Diencephalon (tissue), 1 donor: ENCODE measurements at places on chromosomes 3 and 15. TPM values are rescaled to one million over a fixed set of nuclear protein-coding genes. Genes with fewer than 3 reads are reported as not detected.

Gene CCRL2
- 1.4 TPM for total RNA-seq

Gene LTF
- total RNA-seq: 0.92 TPM

Gene AMT
- 3.9 TPM for total RNA-seq

Gene UBP1
- 68.0 TPM for total RNA-seq

Gene KLHL6
- total RNA-seq: 1.4 TPM

Gene CPNE9
- 12.7 TPM for total RNA-seq

Gene RFC4
- 21.7 TPM for total RNA-seq

Gene MAGI1
- 108 TPM for total RNA-seq
